ENCODE measurements at places on chromosomes 2 and 18.

GRCh38 chr2:236862961-236863728 lies 222.5 kb upstream of the COPS8 start:
- DNase-seq: no peak

DNA sequence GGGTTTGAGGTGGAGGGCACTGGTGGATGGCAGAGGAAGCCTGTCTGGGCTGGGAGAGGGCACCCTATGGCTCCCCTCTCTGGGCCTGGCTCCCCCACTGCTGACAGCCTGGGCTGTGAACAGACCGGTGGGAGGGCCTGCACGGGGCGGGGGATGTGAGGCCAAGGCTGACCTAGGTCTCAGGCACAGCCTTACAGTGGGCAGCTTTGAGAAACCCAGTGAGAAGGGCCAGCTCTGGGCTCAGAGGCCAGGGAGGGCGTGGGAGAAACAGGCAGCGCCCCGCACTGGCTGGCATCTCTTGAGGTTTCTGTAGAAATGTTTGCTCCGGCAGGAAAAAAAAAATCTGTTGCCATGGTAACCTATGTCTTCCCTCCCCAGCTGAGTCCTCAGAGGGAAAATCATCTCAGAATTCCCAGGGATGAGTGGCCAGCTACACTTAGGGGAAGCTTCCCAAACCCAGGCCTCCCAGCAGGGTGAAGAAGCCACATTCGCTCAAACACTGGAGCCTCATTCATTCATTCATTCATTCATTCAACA lies 71.7 kb upstream of the TAF1B start:
- DNase-seq: no peak

GRCh38 chr2:56040189-56040588 lies 116.6 kb upstream of the EFEMP1 start:
- DNase-seq: no peak

GRCh38 chr18:8901019-8901418 lies 195.7 kb downstream of the MTCL1 start:
- DNase-seq: no peak

DNA sequence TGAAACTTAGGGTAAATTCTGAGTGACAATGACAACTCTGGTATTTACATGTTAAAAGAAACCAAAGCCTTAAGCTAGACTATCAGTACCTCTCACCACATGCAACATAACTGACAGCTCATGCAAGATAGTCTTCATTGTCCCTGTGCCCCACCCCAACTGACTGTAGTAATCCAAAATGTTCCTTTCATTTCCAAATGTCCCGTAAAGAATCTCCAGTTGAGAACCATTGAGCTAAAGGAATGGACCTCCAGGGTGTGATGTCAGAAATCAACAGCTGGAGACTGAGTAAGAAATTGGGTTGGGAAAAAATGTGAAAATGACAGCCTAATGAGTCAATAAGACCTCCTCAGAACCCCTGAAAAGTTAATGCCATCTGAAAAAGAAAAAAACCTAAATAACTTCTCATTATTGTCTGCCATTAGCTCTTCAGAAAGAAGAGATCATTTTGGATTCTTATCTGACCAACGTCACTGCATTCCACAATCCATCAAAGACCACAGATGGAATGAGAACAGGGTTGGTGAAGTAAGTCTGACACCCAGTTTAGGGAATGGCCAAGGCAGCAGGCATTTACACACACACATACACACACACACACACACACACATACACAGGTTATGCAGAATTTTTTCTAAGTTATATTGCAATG lies 51.7 kb upstream of the ACVR2A start:
- DNase-seq: no peak
